ENCODE measurements at places on chromosomes 6 and 20. TPM values are rescaled to one million over a fixed set of nuclear protein-coding genes. Genes with fewer than 3 reads are reported as not detected.
A peak's percentile ranks its signal among the peaks of the same experiment; 100 is the strongest.

COL20A1 gene
- 2.0 TPM for total RNA-seq

NRSN1 gene
- 0.39 TPM for total RNA-seq

CD93 gene
- 53.8 TPM for total RNA-seq

ARMH2 gene
- not detected for total RNA-seq

ANKRD6 gene
- total RNA-seq = 8.8 TPM

UNC5CL gene
- 0.30 TPM for total RNA-seq

FAM209B gene
- not detected for total RNA-seq

SEL1L2 gene
- total RNA-seq = not detected

- DNase-seq = peak; percentile 51
Measured at GRCh38 chr6:137341681-137342195, 122.6 kb upstream of the IFNGR1 start.

GRCh38 chr6:108878942-108879341, 30.7 kb downstream of the ARMC2 start:
- no peak for DNase-seq

GRCh38 chr6:11414176-11414963, 123.2 kb upstream of the TMEM170B start:
- no peak for DNase-seq

- no peak for DNase-seq
Measured at GRCh38 chr6:86978251-86978650, 40.9 kb downstream of the HTR1E start.

GRCh38 chr6:44441091-44441855, 53.8 kb downstream of the CDC5L start:
- no peak for DNase-seq

GRCh38 chr6:16733085-16733484, 28.2 kb downstream of the ATXN1 start:
- no peak for DNase-seq

DNA sequence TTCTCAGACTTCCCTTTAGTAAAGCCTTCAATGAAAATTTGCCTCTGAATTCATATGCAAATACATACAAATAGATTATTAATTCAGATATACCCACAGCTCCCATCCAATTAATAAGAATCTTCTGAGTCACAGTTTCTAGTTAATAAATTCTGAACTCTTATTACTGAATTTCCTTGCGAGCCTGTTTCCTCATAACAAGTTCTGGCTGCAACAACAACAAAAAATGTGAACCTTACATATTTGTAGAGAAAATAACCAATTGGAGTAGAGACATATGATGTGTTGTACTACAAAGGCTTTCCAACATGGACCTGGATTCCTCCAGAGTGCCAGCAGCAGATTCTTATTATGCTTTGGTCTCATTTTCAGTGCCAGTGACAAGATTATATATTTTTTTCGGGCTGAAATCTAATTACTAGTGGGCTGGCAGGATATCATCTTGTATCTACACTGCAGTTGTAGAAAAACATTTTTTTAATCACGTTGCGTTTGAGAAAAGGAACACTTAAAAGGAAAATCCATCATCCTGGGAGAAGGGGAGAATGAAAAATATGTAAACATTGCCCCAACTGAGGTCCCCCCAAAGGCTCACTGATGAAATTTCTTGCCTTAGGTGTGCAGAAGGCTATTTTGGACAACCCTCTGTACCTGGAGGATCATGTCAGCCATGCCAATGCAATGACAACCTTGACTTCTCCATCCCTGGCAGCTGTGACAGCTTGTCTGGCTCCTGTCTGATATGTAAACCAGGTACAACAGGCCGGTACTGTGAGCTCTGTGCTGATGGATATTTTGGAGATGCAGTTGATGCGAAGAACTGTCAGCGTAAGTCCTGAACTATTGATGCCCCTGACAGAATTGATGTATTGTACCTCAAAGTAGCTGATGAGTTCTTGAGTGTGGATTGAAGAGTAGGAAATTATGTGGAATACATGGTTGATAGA, 404.6 kb downstream of the LAMA2 start:
- no peak for DNase-seq

- no peak for DNase-seq
Measured at GRCh38 chr6:102068349-102068929, 674.9 kb downstream of the GRIK2 start.

DNA sequence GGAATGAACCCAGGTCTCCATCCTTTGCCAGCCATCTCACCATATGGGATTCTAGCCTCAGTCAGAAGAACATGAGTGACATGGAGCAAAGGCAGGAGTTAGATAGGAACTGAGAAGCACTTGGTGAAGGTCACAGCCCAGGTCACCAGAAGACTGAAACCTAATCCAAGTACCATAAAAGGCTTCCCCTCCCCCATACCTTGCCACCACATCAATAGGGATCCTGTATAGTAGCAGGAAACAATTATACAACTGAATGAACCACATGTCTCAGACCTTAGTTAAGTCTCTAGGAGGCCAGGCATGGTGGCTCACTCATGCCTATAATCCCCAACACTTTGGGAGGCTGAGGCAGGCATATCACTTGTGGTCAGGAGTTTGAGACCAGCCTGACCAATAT, 49.6 kb downstream of the KIZ start:
- no peak for DNase-seq

- DNase-seq = no peak
Measured at GRCh38 chr6:95274686-95275235, 302.6 kb upstream of the MANEA start.

DNA sequence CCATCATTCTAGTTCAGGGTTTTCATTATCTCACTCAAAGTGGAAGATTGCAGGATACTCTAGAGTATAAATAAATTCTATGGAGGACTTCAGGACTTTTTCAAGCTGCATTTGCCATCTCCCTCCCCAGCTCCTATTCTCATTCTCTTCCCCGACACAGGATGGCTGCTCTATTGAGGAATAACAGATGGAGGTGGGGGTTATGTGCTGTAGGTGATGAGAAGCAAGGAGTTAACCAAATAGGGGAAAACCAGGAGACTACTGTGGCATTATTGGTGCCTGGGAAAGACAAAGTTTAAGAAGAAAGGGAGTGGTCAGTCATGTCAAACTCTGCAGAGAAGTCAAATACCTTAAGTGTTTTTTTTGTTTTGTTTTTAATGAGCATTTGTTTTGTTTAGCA, 109.3 kb downstream of the GRIK2 start:
- no peak for DNase-seq

- DNase-seq = no peak
Measured at GRCh38 chr6:109351231-109352130, 30.8 kb downstream of the CD164 start.

DNA sequence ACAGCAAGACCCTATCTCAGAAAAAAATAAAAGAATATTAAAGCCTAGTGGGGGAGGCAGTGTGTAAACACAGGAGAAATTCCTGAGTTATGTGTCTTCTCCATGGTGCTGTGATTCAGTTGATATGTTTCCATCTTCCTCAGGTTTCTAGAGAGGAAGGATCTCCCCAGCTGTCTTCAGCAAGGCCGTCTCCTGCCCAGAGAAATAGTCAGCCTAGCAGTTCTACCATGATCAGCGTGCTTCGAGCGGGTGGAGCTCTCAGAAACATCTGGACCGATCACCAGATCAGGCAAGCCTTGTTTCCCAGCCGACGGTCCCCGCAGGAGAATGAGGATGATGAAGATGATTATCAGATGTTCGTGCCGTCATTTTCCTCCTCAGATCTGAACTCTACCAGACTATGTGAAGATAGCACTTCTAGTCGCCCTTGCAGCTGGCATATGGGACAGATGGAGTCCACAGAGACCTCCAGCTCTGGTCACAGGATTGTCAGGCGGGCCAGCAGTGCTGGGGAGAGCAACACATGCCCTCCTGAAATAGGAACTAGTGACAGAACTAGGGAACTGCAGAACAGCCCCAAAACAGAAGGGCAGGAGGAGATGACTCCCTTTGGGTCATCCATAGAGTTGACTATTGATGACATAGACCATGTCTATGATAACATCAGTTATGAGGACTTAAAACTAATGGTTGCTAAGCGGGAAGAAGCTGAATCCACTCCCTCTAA, 34.9 kb upstream of the MTHFD1L start:
- no peak for DNase-seq

DNA sequence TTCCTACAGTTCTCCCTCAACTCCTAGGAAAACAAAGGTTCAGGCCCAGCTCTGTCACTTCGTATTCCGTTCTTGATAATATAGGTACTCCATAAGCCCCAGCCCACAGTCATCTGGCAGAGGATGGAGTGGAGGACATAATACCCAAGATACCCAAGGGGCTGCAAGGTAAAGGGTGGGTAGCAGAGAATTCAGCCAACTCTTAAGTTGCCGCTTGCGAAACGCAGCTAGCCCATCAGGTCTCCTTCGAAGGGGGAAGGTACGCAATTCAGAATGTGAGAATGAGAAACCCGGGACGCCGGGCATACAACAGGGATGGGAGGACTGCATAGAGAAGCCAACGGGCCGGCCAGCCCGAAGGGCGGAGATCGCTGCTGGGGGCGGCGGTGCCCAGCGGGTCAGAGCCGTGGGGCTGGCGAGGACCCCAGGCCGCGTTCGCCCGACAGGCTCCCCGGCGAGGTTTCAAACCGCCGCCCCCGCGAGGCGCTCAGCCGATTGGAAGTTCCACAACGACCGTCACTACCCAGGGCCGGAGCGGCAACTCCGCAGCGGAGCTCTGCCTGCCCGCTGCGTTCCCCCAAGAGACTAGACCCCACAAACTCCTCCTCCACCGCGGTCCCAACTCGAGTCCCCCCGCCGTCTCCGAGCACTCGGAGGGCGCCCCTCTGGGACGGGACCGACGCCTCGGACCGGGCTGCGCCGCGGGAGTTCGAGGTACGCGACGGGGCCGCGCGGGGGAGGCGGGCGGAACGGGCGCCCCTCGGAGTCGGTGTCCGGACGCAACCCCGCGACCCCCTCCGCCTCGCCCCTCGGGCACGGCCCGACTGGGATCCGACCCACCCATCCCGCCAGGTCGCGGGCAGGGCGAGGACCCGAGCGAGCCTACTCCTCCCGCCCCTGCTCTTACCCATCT, 911 bp downstream of the CDK19 start:
- peak; percentile 16 for DNase-seq

DNA sequence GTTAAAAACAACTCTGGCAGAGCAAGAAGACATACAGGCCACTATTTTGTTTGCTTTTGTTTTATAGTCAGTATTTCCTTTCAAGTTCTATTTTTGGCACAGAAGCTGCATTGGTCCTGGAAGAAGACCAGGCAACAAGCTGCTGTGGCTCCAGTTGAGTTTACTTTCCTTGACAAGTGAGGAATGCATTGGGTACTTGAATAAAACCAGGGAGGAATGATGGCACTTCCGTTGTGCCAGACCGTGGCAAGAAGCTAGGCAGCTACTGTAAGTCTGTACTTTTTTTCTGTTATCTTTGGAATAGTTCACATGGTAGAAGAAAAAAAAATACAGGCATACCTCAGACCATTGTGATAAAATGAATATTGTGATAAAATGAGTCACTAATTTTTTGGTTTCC, 66.3 kb downstream of the NCOA3 start:
- DNase-seq = no peak

DNA sequence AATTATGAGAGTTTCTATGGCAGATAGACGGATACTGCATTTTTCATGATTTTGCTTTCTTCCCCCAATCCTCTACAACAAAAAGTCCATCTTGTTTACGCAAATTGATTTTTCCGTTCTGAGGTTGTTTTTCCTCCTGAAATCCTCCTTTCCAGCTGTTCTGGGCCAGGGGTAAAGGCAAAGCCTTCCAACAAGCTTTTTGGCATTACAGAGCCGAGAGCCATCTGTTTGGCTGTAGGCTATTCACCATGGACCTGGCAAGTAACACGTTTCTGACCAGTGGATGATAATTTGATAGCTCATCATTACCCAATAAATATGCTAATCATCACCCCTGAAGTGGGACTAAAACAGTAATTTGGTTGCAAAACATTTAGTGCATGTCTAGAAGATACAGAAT, 226.5 kb downstream of the CBLN4 start:
- DNase-seq = no peak

GRCh38 chr6:551405-551804, 105.5 kb downstream of the HUS1B start:
- DNase-seq = peak; percentile 13

- no peak for DNase-seq
Measured at GRCh38 chr20:50062006-50062838, 50.7 kb downstream of the UBE2V1 start.

DNA sequence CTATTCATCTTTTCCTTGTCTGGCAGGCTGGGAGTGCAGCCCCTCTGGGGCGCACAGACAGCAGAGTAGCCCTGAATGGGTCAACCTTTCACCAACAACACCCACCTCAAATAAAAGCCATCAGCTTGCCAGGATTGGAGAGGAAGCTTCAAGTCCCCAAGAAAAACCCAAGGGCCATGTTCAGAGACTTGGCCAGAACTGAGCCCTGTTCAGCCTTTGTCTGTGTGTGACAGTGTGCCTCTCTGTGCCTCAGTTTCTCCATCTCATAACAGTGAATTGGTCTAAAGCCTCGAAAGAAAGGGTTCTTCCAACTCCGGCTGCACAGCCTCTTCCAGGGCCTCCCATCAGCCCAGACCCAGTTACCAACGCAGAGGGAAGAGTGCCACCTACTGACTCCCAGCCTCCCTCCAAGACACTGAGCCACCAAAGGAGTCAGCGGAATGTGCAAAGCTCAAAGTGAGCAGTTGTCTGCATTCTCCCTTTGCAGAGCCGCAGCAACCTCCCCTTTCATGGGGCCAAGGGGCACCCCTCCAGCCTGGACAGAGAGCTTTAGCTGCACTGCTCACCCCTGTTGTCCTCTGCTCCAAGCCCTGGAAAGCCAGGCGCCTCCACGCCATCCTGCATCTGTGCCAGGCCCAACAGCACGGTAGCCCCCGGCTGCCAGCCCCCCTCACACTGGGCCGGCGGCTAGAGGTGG, 82.7 kb upstream of the TOP1 start:
- DNase-seq = peak; percentile 42

DNA sequence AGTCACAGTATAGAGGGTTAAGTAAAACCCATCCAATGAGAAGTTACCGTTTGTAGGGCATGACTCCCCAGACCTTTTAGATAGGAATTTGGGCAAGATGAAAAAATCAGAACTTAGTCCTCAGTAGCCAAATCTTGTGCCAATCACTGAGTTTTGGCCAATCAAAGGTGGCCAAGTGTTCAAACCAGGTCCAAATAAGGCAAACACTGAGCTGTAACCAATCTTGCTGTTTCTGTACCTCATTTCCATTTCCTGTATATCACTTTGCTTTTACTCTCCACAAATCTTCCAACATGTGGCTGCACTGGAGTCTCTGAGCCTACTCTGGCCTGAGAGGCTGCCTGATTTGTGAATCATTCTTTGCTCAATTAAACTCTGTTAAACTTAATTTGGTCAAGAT, 81.8 kb upstream of the GPR6 start:
- no peak for DNase-seq

DNA sequence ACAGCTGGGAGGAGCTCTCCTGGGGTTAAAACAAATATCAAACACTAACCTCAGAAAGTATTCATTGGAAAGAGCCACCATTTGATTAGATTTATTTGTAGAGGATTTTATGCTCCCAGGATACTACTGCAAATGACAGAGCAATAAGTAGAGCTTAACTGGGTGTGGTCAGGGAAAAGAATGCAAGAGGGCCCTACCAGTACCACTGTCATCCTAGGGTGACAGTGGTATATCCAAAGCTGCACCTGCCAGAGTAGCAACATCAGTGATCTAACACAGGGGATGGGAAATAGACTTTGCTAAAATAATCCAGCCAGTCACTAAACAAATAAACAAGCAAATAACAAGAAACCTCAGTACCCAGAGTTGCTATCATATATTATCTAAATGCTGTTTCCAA, 29.7 kb downstream of the ERGIC3 start:
- no peak for DNase-seq

- DNase-seq = peak; percentile 52
Measured at GRCh38 chr6:37283671-37284151, 25.8 kb upstream of the TMEM217 start.

- no peak for DNase-seq
Measured at GRCh38 chr6:32819729-32820128, 2.9 kb upstream of the HLA-DOB start.

Data from skin of body (tissue), 3 donors.